ENCODE measurements at places on chromosomes 12 and 14.

- DNase-seq: no peak
Observed at GRCh38 chr14:31197671-31198070, 9.9 kb downstream of the HECTD1 start.

- DNase-seq: no peak
Observed at GRCh38 chr12:68048648-68049297, 59.5 kb downstream of the IFNG-AS1 start.

- no peak for DNase-seq
Observed at GRCh38 chr12:18823461-18823860, 85.5 kb downstream of the CAPZA3 start.

- no peak for DNase-seq
Observed at GRCh38 chr12:112682586-112682985, 109.0 kb upstream of the RPH3A start.

DNA sequence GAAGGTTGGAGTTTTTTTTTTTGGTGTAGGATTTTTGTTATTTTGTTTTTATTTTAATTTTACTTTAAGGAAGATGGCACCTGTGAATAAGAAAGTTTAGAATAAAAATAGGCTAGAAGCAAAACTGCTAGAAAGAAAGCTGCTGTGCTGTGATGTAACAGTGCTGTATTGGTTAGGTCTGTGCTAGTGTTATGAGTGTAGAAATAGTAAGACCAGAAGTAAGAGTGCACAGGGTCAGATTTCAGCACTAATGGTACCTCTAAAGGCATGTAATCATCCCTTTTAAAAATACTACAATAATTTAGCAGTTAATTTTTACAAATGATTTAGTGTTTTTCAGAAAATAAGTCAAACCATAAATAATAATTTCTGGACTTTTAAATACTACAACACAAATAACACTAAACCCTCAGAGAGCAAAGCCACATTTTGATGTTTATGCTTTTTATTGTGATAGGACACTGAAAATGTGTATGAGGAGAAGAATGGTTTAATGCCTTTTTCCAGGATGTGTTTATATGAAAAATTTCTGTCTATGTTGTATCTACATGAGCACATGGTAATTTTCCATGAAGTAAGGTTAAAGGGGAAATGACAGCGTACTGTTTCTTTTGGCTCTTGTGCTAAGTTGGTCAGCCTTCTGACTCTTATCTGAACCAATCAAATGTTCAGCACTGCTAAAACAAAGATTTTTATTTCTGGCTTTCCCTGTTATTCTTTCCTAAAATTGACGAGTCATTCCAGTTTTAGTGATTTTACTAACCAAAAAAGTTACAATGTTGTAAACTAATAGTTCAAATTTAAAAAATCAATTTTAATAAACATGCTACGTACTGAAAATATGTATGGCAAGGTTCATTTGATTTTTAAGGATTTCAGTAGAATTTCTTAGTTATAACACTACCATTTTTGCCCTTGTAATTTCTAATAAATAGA is 96.1 kb downstream of the PPHLN1 start:
- peak; percentile 89 for DNase-seq

GRCh38 chr12:92077530-92077929 is 68.1 kb downstream of the BTG1 start:
- DNase-seq: no peak
